Activated T-cell treated with anti-CD3 and anti-CD28 coated beads, Interleukin-2, amount 50 U/mL, for 24 hours (primary cell): ENCODE measurements at places on chromosomes 11 and 22.

DNA sequence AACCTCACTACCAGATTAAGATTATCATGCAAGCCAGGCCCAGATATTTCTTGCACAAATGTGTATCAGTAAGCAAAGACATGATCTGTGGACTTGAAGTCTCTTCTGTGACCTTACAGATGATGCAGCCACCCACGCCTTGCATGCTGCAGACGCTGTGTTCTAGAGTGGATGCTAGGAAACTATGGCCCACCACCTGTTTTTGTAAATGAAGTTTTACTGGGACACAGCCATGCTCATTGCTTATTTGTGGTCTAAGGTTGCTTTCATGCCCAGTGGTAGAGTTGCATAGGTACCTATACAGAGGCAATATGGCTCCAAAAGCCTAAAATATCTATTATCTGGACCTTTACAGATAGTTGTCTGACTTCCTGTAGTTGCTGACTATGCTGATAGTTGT lies 47.5 kb upstream of the SORL1-AS1 start:
- no peak for DNase-seq

DNA sequence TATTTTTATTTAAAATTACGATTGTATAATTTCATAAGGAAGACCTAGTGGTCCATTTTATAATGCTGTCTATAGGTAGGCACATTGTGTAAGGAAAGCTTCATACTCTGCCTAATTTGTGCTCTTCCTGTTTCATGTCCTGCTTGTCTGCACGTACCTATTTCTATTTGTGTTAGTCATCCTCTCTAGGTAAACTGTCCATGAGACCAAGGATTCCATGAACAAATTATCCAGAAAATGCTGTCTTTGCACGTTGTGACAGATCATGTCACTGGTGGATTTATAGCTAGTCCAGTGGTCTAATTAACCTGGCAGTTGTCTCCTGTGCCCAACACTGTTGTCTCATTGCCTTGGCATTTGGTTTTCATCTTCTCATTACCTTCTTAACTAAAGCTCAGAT lies 44.7 kb downstream of the DNAJC24 start:
- no peak for DNase-seq

- DNase-seq, result no peak
Measured at GRCh38 chr11:45664376-45665205, 831 bp downstream of the CHST1 start.

DNA sequence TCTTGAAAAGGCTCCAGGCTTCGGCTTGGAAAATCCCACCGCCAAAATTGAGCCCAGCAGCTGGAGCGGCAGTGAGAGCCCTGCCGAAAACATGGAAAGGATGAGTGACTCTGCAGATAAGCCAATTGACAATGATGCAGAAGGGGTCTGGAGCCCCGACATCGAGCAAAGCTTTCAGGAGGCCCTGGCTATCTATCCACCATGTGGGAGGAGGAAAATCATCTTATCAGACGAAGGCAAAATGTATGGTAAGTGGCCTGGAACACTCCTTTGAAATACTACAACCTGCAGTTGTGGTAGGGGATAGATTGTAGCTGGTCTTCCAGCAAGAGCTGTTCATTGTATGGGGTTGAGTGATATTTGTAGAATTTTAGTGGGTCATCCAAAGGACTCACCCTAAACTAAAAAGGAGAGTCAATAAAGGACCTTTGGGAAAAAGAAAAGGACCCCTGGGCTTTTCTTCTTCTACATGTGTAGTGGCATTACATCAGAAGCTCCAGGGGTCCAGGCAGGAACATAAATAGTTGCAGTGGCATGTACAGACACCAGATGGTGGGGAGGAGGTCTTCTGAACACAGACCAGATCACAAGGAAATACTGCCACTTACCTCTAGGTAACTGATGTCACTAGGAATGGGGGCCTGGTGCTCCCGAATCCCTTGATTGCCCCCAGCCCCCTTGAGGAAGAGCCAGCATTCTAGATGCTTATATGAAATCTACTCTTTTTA lies 90.1 kb downstream of the TEAD1 start:
- DNase-seq, result no peak

DNA sequence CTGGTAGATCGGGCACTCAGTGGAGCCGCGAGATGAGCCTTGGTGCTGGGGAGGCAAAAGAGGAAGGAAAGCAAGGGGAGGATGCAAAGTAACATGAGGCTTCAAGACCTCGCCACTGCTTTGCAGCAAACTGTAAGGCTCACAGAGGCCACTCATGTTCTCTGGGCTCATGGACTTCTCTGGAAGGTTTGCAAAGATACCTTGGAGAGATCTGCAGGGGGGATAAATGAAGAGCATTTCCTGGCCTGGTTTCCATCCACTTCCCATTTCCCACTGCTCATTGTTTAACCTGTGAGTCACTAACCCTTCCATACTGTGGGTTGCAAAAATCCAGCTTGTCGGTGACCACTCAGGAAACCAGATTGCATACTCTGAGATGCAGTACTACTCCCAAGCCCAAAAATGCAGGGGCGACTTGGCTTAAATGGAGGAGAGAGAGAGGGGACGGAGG lies 38.5 kb downstream of the OSBP2 start:
- DNase-seq, result no peak

GRCh38 chr22:48709453-48709852 lies 1118.2 kb downstream of the BRD1 start:
- DNase-seq, result no peak

- no peak for DNase-seq
Measured at GRCh38 chr22:42440728-42441127, 8.5 kb upstream of the NFAM1 start.

- DNase-seq, result no peak
Measured at GRCh38 chr22:49025791-49026493, 801.7 kb downstream of the BRD1 start.

DNA sequence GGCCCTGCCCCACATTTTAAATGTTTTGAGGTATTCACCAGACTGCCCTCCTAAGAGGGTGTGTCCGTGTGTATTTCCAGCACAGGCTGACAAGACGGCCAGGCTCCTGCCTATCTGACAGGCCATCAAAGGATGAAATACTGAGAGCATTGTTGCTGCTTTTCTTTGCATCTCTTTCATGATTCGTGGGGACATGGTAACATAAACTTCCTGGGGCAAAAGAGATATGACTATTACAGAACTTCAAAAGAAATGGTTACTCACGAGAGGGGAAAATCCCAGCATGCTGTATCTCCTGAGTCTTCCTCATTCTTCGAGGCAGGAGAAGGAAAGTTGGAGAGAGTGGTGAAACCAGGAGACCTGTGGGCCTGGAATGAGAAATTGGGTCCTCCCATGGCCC lies 10.3 kb upstream of the BIK start:
- no peak for DNase-seq

GRCh38 chr11:15006139-15006759 lies 34.1 kb upstream of the CALCA start:
- no peak for DNase-seq

GRCh38 chr11:123231777-123232176 lies 36.7 kb upstream of the CLMP start:
- no peak for DNase-seq

- DNase-seq, result peak; percentile 6
Measured at GRCh38 chr22:49513358-49513851, 314.3 kb downstream of the BRD1 start.

DNA sequence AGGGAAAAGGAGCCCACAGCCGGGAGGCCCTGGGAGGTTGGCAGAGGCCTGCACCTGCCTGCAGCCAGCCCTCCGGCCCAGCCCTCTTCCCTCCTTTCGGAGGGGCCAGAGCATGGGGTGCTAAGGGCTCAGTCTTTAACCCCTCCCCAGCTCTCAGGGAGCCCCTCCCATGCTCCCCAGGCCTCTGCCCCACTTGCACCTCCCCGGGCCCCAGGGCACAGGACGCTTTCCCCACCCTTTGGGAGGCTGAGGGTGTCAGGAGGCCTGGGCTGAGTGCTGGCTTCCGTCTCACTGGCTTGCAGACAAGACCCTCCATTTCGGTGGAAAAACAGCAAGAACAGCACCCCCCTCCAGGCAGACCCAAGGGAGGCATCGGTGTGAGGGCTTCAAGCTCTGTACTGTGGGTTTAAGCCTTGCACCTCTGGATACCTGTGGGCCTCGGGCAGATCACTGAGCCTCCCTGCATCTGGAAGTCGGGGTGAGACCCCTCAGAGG lies 7.3 kb downstream of the ASCL2 start:
- DNase-seq, result no peak

DNA sequence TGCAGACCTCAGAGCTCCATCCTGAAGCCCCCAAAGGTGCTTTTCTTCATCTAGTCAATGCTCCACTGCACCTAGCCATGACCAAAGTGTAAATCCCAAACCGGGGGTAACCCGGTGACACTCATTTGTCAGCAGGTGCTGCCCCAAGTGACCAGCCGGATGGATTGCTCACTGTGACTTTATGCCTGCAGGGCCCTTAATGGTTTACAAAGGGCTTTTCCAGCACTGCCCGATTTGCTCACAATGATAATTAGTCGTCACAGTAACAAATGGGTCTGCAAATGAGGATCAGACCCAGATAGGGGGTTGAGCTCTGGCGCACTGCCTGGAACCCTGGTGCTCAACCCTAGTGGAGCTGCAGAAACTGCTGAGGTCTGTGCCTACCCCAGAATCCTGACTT lies 45.7 kb upstream of the CD5 start:
- DNase-seq, result peak; percentile 32

GRCh38 chr11:77106321-77106720 lies 3.7 kb downstream of the OMP start:
- DNase-seq, result no peak

DNA sequence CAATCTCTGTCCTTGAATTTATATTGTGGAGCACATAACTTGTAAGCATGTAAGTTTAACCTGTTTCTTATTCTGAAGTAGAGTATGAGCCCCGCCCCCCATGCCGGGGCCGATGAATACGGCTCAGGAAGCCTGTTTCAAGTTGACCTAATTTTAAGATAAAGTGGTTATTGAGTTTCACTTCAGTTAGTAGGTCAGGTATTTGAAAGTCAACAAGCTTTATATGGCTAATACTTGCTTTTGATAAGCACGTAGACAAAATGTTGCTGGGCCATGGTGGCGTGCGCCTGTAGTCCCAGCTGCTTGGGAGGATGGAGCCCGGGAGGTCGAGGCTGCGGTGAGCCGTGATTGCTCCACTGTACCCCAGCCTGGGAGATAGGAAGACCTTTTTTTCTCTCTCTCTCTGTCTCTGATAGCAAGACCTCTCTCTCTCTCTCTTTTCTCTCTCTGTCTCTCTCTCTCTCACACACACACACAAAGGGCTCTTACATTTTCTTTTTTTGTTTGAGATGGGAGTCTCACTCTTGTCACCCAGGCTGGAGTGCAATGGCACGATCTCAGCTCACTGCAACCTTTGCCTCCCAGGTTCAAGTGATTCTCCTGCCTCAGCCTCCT lies 14.4 kb downstream of the YWHAH start:
- no peak for DNase-seq

DNA sequence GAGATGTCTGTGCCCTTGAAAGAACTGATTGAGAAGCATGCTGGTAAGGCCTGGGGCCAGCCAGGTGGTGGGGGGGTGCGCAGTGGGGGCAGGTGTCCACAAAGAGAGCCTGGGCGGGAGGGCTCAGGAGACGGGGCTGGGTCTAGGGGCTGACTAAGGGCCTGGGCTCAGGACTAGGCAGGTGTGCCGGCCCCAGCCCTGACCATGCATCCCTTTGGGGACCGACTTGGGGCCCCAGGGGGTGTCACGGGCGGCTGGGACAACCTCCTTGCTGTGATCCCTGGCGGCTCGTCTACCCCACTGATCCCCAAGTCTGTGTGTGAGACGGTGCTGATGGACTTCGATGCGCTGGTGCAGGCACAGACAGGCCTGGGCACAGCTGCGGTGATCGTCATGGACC lies 4.4 kb downstream of the NDUFV1 start:
- DNase-seq, result no peak

DNA sequence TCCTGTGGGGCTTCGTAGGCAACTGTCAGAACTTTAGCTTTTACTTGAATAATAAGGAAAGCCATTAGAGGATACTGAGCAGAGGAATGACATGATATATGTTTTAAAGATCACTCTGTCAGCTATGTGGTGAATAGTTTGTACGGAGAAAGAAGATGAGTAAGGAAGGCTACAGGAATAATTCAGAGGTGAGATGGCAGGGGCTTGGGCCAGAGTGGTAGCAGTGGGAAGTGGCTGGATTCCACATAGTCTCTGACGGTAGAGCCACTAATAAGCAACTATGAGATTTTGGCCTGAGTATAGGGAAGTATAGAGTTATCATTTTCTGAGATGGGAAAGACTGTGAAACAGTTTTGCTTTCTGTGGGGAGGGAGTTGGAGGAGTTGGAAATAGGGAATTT lies 93.9 kb upstream of the MTMR2 start:
- DNase-seq, result no peak

DNA sequence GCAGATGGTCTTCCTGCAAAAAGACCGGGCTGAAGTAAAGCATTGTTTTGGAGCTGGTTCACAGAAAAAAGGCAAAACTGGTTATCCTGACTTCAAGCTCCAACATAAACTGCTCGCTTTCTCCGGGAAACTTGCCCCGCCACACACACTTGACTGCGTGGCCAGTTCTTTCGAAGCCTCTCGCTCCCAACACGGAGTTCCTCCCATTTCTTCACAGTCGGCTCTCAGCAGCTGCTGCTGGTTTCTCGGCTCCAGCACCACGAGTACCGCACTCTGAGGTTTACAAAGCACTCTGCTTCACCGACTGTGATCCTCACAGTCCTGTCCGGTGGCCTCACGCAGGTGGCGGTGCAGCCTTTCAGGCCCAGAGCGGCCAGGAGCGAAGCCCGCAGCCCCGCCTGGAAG lies 264 bp downstream of the CHEK1 start:
- DNase-seq, result no peak

GRCh38 chr11:17432002-17432401 lies 43.5 kb upstream of the KCNJ11 start:
- DNase-seq, result no peak

- no peak for DNase-seq
Measured at GRCh38 chr22:36961626-36962025, 48.2 kb downstream of the CSF2RB start.

DNA sequence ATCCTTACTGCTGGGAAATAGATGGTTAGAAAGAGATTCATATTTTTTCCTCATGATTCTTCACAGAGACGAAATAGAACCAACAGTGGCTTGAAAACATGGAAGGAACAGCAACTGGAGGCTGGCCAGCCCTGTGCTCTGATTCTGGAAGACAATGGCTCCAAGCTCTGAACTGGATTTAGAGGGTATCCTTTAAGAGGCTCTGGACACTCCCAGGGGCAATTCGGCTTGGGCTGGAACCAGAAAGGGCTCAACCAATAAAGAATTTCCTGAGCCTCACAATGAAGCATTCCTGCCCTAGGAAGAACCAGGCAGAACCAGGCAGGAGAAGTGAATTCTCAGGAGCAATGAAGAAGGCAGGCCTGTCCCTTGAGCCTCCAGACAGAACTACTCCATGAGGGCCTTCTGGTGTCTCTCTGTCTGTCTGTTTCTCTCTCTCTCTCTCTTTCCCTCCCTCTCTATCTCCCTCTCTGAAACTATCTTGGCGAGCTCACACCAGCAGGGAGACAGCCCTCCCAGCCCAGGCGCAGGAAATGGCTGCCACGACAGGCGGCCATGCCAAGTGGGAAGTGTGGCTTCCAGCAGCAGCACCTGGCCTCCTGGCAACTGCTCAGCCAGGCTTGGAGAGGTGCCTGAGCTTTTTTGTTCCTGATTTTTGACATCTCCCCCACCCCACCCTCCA lies 93.3 kb downstream of the RCN1 start:
- no peak for DNase-seq
